ENCODE measurements at places on chromosomes 5 and 9.

- no peak for DNase-seq
Observed at GRCh38 chr9:102087141-102087540, 348.7 kb upstream of the GRIN3A start.

DNA sequence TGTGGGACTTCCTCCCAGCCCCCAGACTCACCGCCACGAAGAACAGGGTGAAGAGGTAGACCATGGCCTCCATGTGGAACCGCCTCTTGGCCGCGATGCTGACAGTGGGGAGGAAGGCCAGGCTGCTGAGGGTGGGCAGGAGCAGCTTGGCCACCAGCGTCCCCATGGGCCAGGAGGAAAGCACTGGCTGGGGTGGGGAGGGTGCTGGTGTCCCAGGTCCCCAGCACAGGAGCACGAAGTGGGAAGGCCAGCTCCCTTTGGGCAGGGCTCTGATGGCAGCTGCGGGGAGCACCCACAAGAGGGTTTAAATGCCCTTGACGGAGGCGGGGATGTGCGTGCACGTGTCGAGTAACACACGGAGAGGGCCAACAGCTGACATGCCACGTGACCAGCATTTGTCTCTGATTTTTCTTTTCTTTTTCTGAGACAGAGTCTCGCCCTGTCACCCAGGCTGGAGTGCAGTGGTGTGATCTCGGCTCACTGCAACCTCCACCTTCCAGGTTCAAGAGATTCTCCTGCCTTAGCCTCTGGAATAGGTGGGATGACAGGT lies at the start of gene MYMK:
TSS of gene MYMK (minus strand) at position 281 of the 550 bp plus-strand sequence. CDS start at position 166, 115 bp downstream.
- DNase-seq: no peak

DNA sequence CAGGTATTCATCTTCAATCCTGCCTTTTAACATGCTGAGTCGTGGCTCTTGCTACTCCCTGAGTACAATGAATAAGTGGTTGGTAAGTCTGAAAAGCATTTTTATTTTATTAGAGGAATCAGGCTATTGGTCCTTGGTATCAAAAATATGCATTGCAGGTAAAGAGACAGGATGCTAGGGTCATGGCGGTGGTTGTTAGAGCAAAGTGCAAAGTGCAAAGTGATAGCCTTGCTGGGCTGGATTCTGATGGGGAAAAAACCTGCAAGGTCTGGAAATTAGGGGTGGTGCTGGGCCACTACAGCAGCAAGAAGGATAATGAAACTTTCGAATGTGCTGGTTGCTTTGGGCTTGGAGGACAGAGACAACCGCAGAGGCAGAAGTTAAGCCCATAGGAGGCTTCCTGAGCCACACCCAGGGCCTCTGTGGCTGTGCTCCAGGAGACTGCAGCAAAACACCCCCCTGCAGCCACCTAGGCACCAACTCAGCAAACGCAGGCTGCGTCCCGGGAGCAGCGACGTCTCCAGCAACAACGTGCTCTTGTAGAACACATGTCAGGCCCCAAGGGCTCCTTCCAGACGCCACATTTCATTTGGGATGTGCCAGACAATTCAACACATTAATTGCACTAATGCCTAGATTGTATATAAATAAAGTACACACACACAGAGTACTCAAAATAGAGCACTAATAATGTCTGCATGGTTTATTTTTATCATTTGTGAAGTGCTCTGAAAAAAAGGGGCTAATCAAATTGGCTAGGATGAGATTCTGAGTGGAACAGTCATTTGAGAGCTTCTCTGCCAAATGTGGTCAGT lies 149.8 kb upstream of the RAPGEF1 start:
- no peak for DNase-seq

GRCh38 chr5:36457511-36458270 lies 148.7 kb upstream of the SLC1A3 start:
- no peak for DNase-seq

DNA sequence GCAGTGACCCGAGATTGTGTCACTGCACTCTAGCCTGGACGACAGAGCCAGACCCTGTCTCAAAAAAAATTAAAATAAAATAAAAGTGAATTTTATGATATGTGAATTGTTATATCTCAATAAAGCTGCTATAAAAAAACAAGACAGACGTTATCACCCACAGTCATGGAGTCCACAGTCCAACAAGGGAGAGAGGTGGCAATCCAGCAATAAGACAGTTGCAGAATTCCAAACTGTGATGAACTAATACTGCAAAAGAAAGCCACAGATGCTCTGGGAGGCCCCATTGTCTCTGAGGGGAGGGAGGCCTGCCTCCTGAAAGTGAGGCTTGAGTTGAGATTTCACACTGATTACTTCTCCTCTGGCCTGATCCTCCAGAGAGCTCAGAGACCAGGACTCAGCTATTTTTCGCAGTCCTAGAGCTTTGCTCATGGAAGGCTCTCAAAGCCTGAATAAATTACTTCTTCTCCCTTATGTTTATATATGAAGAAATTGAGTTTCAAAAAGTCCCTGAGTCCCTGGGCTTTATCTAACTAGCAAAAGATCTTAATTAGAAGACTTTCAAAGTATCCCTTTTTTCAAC lies 28.0 kb downstream of the CCNJL start:
- no peak for DNase-seq

- no peak for DNase-seq
Observed at GRCh38 chr5:159933531-159934485, 17.5 kb downstream of the ADRA1B start.

- DNase-seq: no peak
Observed at GRCh38 chr9:94950579-94951323, 224.3 kb downstream of the AOPEP start.

GRCh38 chr5:164137095-164137494 lies 631.7 kb downstream of the MAT2B start:
- DNase-seq: no peak

DNA sequence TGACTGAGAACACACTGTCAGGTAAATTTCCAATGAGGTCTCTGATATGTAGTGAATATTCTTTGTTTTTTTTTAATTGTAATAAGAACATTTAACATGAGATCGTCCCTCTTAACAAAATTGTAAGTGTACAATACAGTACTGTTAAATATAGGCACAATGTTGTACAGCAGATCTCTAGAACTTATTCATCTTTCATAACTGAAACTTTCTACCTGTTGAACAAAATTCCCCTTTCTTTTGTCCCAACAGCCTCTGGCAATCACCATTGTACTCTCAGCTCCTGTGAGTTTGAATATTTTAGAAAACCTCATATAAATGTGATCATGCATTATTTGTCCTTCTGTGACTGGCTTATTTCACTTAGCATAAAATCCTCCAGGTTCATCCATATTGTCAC lies 10.6 kb upstream of the PRLR start:
- no peak for DNase-seq

- DNase-seq: no peak
Observed at GRCh38 chr5:123960526-123960925, 448.5 kb downstream of the CSNK1G3 start.

GRCh38 chr9:114363424-114363823 lies 24.4 kb downstream of the AKNA start:
- DNase-seq: no peak

DNA sequence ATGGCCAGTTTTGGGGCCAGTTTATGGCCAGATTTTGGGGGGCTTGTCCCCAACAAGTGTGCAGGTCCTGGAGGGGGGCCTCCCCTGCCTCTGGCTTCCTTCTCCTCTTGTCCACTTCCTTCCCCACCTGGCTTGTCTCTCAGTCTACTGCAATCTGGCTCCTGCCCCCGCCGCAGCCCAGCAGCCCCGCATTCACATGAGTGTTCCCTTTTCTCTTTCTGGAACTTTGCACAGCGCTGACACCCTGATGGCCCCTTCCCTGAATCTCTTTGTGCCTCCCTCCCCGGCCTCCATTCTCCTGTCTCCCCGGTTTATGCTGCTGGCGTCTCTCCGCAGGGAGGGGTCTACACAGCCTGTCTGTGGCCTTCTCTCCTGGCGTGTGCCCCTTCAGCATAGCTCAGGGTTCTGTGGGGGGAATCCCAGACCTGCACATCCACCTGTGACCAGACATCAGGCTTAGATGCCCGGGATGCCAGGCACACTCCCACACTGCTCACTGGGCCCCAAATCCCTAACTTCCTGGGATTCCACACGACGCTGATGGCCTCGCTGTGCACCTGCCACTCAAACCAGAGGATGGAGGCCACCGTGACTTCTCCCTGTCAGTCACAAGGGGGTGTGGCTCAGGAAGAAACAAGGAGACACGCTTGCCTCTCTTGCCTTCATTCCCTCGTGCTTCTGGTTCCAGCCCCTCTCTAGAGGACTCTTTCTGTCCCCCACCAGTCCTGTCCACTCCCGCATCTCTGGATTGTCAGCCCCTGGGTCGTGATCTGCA lies 17.5 kb downstream of the TRIP13 start:
- no peak for DNase-seq

DNA sequence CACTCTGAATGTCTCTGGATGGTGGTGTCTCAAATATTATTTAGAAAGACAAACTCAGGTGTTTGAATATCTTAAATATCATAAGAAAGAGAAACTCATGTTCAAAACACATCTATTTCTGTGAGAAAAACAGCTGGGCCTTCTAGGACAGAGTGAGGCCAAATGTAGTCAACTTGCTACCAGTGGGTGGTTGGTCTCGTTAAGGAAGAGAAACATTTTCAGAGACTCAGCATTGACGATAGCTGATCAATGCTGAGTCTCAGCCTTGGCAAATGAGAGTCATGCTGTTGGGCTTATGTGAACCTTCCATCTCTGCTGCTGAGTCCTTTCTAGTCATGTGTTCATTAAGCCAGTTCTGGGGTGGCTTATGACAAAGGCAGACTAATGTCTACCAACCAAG lies 418.0 kb downstream of the CETN3 start:
- DNase-seq: no peak

DNA sequence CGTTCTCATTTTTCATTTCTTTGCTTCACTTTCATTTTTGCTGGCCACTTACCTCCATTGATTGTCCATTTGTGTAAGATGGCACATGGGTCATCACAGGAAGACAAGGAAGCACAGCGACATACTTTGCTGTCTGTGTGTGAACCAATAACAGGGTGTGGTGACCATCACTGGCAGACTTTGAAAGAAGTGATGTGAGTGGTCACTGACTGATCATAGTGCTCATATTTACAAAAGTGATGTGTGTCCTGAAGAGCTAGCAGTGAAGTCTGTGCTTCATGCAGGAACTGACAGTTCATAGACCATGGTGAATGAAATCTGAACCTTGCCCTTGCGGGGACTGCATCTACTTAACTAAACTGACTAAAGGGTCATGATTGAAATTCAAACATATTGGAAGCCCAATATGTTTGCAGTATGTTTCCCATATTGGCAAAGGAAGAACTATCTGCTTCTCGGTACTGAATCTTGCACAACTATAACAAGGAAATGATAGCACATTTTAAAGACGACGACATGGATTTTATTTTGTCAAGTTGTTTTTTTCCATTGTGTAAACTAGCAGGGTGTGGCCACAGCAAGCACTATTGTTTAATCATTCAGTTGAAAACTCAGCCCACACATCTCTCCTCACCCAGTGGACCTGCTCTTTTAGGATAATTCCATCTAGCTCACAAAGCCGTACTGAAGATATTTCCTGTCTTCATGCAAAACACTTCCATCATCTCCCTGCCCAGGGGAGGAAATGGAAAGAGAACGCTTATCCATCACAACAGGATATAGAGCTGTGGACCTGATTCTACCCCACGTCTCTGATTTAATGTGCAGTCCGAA lies 232.0 kb upstream of the ANKRD55 start:
- DNase-seq: no peak

DNA sequence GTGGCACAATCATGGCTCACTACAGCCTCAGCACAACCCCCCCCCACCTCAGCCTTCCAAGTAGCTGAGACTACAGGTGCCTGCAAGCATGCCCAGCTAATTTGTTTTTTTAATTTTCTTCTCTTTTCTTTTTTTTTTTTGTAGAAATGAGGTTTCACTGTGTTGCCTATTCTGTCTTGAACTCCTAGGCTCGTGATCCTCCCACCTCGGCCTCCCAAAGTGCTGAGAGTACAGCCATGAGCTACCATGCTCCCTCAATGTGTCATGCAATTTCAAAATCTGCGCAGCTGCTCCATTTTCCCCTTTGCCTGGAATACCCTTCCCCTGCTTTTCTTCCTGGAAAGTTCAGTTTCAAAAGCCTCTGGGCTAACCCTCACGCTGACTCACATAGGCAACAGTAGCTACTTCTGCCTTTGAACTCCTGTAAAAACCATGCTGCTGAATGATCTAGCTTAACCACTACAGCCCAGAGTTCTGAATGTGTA lies 71.0 kb upstream of the IL7R start:
- DNase-seq: no peak

GRCh38 chr5:107401470-107402122 lies 269.1 kb downstream of the EFNA5 start:
- DNase-seq: no peak

- DNase-seq: no peak
Observed at GRCh38 chr9:125986966-125987365, 239.8 kb downstream of the PBX3 start.

GRCh38 chr5:171852255-171852681 lies 66.7 kb downstream of the SMIM23 start:
- no peak for DNase-seq

DNA sequence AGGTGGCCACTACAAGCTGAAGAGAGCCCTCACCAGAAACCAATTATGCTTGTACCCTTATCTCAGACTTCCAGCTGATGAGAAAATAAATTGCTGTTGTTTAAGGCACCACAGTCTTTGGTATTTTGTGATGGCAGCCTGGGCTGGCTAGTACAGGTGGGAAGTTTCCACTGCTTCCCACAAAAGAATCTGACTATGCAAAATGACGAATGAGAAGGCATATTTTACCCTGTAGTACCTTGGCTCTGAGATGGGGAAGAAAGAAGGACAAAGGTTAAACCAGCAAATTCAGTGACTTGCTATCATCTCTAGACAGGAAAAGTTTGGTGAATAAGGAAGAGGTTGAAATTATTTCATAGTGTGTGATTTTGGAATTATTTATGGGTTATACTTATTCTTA lies 112.8 kb upstream of the ELL2 start:
- no peak for DNase-seq

DNA sequence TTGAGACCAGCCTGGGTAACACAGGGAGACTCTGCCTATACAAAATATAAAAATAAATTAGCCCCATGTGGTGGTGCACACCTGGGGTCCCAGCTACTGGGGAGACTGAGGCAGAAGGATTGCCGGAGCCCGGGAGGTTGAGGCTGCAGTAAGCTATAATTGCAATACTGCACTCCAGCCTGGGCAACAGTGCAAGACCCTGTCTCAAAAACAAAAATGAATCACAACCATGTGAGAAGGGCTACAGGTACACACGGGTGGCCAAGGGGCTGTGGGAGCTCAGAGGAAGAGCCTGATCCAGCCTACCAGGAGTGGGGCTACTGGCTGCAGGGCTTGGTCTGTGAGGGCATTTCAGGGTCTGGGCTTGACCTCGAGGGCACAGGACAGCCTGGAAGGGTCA lies 55.2 kb upstream of the STXBP1 start:
- DNase-seq: no peak

- DNase-seq: no peak
Observed at GRCh38 chr9:98256756-98257155, 1.3 kb upstream of the TBC1D2 start.

GRCh38 chr5:139912158-139912557 lies 116.5 kb downstream of the PSD2 start:
- DNase-seq: no peak

DNA sequence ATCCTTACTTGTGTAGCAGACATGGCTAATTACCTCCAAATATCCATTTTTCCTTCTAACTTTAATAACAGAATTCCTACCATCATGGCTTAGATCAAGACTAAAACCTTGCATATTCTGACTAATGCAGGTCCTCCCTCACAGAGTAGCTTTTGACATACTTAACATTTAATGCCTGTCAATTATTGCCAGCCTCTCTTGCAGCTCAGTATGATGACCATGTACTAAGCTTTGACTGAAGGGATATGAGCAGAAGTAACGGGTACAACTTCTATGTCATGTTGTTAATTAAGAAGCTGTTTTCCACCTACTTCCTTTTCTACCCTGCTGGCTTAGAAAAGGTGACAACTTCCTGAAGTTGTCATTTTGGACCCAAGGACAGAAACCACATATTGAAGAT lies 533.4 kb downstream of the PSAT1 start:
- no peak for DNase-seq

All from activated CD4-positive, alpha-beta T cell treated with anti-CD3 and anti-CD28 coated beads for 1 hour (primary cell).